Upper lobe of left lung (tissue), 6 donors: ENCODE measurements at places on chromosomes 7 and 10. TPM values are rescaled to one million over a fixed set of nuclear protein-coding genes. Genes with fewer than 3 reads are reported as not detected.

GRCh38 chr7:127776776-127777386, 124.9 kb downstream of the SND1 start:
- no peaks in the 10 kb centered on the region for H3K4me1 ChIP-seq
- no peak overlapping the region for H3K4me3 ChIP-seq
- no peaks in the 10 kb centered on the region for H3K36me3 ChIP-seq
- no peaks in the 10 kb centered on the region for H3K27me3 ChIP-seq

- H3K27me3 ChIP-seq: peaks cover 27% of the 10 kb centered on the region
- peak; percentile 93 for DNase-seq
- H3K36me3 ChIP-seq: no peaks in the 10 kb centered on the region
- peak overlapping the region; percentile 64 for H3K4me3 ChIP-seq
- H3K4me1 ChIP-seq: peaks cover 20% of the 10 kb centered on the region
These were observed 781 bp upstream of the GRM8 start for GRCh38 chr7:127253281-127254162.

DNA sequence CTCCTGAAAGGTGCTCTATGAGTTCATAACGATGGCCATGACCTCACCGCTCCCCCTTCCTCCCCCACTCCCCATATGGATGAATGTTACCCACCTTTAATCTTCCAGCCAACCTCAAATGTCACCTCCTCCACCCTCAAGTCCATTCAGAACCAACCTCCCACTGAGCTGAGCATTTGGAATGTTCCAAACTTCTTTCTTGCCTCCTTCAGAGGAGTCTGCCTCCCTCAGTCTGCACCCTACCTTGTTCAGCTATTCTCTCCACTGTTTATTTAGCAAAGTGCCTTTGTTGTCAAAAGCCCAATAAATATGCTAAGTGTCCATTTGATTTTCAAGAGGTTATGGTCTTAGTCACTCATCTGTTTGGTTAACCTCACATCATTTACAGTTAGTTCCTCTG, 22.9 kb upstream of the MTPAP start:
- H3K36me3 ChIP-seq: no peaks in the 10 kb centered on the region
- DNase-seq: no peak
- peak overlapping the region; percentile 60 for H3K27ac ChIP-seq
- H3K4me3 ChIP-seq: no peak overlapping the region

GRCh38 chr7:13981070-13981469, 8.4 kb downstream of the ETV1 start:
- peaks cover 6% of the 10 kb centered on the region for H3K4me1 ChIP-seq
- H3K27me3 ChIP-seq: no peaks in the 10 kb centered on the region
- no peaks in the 10 kb centered on the region for H3K36me3 ChIP-seq

DNA sequence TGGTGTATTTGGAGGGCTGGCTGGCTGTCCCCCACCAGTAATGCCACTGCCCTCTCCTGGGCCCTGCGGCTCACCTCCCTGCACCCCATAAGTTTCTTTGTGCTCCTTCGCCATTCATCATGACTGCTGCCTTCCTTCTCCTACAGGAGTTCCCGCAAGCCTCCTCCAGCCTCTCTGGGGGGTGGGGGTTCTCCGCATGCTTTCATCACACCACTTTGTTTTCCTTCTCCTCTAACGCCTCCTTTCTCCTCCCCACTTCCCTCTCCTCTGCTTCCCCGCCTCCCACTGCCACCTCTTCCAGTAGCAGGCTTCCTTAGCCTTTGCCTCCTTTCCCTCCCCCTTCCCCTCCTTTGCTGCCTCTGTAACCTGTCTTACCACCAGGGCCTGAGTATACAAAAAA, 58.1 kb downstream of the PAX2 start:
- DNase-seq: no peak
- H3K27ac ChIP-seq: no peak overlapping the region
- no peaks in the 10 kb centered on the region for H3K36me3 ChIP-seq
- peaks cover 6% of the 10 kb centered on the region for H3K27me3 ChIP-seq

- no peak for DNase-seq
- no peaks in the 10 kb centered on the region for H3K36me3 ChIP-seq
- no peaks in the 10 kb centered on the region for H3K4me1 ChIP-seq
- H3K27me3 ChIP-seq: no peaks in the 10 kb centered on the region
These were observed 7.9 kb upstream of the NUDCD3 start for GRCh38 chr7:44498230-44498954.

DNA sequence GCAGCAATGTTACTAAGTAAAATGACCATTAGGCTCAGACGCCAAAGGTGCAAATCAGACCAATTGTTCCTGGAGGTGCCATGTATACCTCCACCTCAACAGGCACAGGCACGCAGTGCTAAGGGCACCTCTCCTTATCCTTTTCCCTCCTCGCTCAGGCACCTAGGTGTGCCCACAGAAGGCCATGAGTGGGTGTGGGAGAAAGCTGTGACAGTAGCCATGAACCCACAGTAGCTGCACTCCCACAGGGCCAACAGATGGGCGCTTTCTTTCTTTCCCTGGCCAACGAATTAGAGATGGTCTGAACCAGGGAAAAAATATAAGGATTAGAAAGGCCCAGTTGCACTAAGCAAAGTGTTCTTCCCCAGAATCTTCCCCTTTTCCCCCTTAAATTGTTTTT, 15.5 kb upstream of the TNS3 start:
- H3K4me3 ChIP-seq: no peak overlapping the region
- H3K27me3 ChIP-seq: no peaks in the 10 kb centered on the region
- H3K27ac ChIP-seq: no peak overlapping the region

- no peak overlapping the region for H3K27ac ChIP-seq
- H3K4me1 ChIP-seq: no peaks in the 10 kb centered on the region
- no peaks in the 10 kb centered on the region for H3K27me3 ChIP-seq
- no peak overlapping the region for H3K4me3 ChIP-seq
These were observed 199.5 kb downstream of the BICC1 start for GRCh38 chr10:58712141-58712540.

DNA sequence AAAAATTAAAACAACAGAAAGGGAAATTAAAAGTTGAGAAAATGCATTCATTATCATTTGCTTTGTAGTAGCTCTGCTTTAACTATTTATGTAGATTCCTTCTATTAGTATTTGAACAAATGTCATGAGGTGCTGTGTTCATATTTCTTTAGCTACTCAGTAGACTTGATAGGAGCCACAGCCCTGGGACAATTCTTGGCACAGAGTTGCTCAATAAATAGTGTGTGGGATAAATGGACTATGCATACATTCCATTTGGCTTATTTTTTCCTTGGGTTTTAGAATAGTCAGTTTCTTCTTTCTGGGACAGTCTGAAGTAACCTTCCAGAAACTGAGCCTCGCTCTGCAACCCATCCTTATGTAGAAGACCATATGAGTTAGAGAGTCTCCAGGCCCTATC, 13.4 kb downstream of the RPP30 start:
- DNase-seq: no peak
- no peaks in the 10 kb centered on the region for H3K36me3 ChIP-seq
- no peak overlapping the region for H3K4me3 ChIP-seq
- no peak overlapping the region for H3K27ac ChIP-seq
- no peaks in the 10 kb centered on the region for H3K4me1 ChIP-seq

DNA sequence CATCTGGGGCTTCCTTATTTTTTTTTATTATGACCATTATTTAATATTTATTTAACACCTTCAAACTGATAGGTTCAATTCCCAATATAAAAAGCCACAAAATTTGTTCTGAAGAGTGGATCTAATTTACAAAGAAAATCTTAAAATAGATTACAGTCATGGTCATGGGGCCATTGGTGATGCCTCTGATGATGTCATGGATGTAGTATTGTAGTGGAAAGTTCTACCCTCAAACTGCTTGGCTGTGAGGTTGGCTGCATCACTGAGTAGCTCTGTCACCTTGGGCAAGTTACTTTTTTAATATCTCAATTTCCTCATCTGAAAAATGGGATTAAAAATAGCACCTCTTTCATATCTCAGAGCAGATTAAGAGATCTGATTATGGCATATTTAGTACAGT, 128.5 kb downstream of the DKK1 start:
- H3K27me3 ChIP-seq: no peaks in the 10 kb centered on the region
- no peak overlapping the region for H3K27ac ChIP-seq
- DNase-seq: no peak
- no peaks in the 10 kb centered on the region for H3K36me3 ChIP-seq
- no peaks in the 10 kb centered on the region for H3K4me1 ChIP-seq

DNA sequence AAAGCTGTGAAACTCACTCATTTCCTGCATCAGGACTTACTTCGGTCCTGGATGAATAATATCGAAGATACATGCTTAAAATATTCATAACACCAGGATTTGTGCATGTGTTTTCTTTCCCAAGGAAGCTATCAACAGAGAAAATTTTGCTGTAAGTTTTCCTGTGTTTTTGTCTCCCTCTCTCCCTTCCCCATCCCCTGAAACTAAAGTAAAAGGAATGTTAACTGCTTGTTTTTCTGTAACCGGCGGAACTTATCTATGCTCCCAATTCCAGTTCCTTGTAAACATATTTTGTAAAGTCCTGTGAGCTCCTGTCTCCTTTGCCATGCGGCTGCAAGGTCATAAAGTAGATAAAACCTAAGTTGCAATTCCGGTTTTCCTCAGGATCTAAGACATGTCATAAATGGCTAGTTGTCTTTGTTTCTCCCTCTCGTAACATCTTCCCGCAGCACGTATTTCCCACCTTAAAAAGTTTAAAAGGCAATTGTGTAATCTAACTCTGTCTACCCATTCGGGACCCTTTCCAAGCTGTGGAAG, 79.0 kb upstream of the POM121L12 start:
- H3K27ac ChIP-seq: no peak overlapping the region
- no peak for DNase-seq
- no peaks in the 10 kb centered on the region for H3K4me1 ChIP-seq
- no peak overlapping the region for H3K4me3 ChIP-seq
- H3K27me3 ChIP-seq: no peaks in the 10 kb centered on the region
- H3K36me3 ChIP-seq: no peaks in the 10 kb centered on the region

- H3K4me1 ChIP-seq: peaks cover 16% of the 10 kb centered on the region
- peak; percentile 63 for DNase-seq
- H3K27ac ChIP-seq: peak overlapping the region; percentile 86
- H3K36me3 ChIP-seq: no peaks in the 10 kb centered on the region
These were observed 11.7 kb upstream of the VIM start for GRCh38 chr10:17216217-17216900.

GRCh38 chr10:34599026-34599795, 215.9 kb downstream of the PARD3 start:
- H3K4me3 ChIP-seq: no peak overlapping the region
- no peaks in the 10 kb centered on the region for H3K4me1 ChIP-seq
- no peaks in the 10 kb centered on the region for H3K36me3 ChIP-seq
- no peak overlapping the region for H3K27ac ChIP-seq

Gene GPC2
- total RNA-seq: 1.0 TPM

Gene CYP26C1
- 0.27 TPM for total RNA-seq

Gene POLR2J2
- total RNA-seq: 5.6 TPM

Gene ZNF783
- total RNA-seq: 20.0 TPM

Gene WNT16
- total RNA-seq: not detected
